ENCODE measurements at places on chromosomes 2 and 18.

DNA sequence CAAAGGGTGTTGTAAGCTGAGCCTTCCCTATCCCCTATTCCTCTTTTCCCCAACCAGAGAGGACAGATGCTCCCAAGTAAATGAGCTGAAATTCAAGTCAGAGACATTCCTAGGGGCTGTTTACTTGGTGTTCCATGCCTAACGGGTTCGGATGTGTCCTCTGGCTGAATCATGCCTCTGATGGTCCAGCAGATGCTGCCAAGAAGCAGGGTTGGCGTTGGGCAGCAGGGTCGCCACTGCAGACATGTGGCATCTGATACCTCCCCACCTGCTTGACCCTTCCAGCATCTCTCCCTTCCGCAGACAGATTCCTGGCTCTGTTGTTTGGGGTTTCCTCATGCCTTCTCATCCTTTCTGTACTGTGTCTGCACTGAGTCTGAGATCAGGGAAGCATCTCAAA is 108.3 kb downstream of the HNRNPLL start:
- DNase-seq: no peak

- no peak for DNase-seq
These were observed 1.1 kb downstream of the NIFK start for GRCh38 chr2:121735518-121736074.

DNA sequence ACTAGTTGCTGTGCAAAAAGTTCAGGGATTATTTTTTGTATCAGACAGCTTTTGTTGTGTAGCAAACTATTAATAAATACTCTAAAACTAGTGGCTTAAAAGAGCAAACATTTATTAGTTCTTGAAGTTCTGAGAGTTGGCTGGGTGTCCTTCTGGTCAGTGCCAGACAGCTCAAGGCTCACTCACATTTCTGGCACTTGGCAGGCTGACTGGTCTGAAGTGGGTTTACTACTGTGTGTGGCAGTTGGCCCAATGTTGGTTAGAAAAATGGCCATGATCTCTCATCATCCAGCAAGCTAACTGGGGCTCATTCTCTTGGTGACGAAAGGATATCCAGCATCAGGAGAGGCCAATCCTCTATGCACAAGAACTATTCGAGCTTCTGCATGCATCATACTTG is 71.4 kb upstream of the ZNF385B start:
- DNase-seq: no peak

GRCh38 chr2:151543876-151544275 is 134.2 kb downstream of the RIF1 start:
- peak; percentile 45 for DNase-seq

DNA sequence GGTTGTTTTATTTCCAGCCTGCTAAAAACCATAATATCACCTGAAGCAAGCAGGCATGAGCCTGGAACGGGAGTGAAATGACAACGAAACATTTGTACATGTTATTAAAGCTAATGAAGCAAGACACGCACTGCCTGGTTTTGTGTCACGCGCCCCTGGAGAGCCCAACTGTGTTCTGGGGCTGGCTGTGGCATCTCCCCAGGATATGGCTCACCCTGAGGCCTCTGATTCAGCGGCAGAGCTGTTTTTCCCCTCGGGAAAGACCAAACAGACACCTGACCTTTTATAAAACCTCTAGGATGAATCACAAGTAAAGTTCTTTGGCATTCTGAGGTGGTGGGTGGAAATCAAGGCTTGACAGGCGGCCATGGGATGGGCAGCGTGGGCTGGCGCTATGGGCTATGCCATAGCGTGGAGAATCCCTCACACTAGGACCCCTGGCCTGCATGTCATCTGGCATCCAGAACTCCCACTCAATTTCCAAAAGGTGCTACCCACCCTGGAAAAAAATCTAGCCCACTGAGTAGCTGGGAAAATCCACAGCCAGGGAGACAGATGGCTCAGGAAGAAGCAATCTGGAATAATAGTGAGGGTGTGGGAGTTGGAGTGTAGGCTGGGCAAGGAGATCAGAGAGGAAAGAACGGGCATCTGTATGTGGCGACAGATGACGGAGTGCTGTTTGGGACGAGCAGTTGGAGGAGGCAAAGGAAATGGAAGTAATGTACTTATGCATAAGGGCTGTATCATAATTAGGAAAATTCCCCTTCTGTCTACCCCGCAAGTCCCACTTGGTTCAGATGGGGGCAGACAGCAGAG is 262.0 kb downstream of the AFF3 start:
- peak; percentile 89 for DNase-seq

DNA sequence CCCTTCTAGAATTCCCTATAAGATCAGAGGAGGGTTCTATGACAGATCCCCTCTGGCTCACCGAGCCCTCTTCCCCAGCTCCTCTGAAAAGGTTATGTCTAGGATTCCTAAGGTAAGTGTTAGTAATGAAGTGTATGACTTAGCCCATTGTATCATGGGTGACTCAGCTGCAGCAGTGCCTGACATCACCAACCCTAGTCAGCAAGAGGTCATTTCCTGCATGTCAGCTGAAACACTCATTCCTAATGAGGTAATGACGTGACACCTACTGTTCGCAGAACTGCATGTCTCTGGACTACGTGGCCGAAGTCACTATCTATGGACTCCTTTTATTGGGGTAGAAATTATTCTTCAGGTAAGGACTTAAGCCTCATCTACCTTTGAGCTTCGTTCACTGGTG is 196.1 kb upstream of the MYT1L start:
- no peak for DNase-seq

GRCh38 chr2:202778217-202778616 is 93.3 kb downstream of the ICA1L start:
- no peak for DNase-seq

DNA sequence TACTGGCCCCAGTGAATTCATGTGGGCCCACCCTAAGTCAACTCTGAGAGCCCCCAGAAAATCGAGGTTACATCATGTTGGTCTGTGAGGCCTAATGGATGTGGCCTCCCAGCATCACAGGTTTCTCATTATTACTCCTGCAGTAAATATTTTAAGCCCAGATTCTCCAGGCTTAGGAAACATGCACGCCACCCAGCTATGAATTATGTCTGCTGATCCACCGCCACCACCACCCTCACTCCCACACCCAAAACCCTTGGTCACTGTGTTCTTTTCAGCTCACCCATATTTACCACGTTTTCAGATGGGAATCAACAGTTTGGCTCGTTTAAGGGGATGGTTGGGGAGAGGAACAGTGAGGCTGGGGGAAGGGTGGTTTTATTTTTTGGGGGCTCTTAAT is 128.6 kb downstream of the NCK2 start:
- DNase-seq: no peak

DNA sequence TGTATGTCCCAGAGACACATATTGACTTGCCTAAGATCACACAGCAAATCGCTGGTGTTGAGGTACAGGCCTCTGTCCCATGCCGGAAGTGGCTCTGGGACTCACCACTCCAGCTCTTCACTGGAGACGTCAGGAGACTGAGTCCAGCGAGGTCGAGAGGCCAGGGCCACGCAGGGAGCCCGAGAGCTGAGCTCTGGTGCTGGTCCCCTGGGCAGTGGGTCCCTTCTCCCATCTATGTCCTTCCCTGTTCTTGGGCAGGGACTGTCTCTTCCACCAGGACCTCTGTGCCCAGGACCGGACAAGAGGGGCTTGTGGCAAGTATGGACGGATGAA is 62.4 kb upstream of the TWIST2 start:
- DNase-seq: peak; percentile 8

DNA sequence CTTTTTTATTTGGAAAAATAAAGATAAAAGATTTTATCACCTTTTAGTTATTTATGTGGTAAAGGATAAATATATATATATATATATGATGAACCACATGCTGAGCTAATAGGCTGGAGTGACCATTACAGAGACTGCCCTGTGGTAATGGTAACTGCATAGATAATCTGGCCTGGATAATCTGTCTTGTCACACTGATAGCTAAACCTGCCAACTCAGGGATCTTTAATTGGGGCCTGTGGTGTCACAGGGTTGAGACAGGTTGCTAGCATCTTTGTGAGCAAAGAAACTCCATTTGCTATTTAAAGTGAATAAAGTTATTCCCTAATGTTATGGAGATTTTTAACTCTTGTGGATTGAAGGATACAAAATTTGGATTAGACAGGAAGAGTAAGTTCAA is 203.0 kb downstream of the PHLPP1 start:
- no peak for DNase-seq

DNA sequence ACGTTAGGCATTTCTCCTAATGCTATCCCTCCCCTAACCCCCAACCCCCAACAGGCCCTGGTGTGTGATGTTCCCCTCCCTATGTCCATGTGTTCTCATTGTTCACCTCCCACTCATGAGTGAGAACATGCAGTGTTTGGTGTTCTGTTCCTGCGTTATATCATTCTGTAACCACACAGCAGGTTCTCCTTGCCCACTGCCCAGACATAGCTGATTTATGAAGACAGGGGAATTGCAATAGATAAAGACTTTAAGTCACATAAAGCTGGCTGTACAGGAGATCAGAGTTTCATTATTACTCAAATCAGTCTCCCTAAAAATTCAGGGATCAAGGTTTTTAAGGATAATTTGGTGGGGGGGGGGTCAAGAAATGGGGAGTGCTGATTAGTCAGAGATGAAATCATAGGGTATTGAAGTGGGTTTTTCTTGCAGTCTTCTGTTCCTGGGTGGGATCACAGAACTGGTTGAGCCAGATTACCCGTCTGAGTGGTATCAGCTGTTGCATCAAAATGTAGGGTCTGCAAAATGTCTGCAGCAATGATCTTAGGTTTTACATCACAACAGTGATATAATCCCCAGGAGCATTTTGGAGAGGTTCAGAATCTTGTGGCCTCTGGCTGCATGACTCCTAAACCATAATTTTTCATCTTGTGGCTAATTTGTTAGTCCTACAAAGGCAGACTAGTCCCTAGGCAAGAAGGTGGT is 392.1 kb upstream of the KCNJ3 start:
- no peak for DNase-seq

GRCh38 chr2:207474863-207475485 is 54.8 kb upstream of the CREB1 start:
- peak; percentile 67 for DNase-seq

- DNase-seq: peak; percentile 31
These were observed 71.2 kb downstream of the SPATS2L start for GRCh38 chr2:200377355-200378336.

GRCh38 chr2:168198476-168199207 is 48.8 kb downstream of the STK39 start:
- peak; percentile 49 for DNase-seq

GRCh38 chr2:179137200-179137759 is 87.3 kb upstream of the CCDC141 start:
- DNase-seq: no peak

DNA sequence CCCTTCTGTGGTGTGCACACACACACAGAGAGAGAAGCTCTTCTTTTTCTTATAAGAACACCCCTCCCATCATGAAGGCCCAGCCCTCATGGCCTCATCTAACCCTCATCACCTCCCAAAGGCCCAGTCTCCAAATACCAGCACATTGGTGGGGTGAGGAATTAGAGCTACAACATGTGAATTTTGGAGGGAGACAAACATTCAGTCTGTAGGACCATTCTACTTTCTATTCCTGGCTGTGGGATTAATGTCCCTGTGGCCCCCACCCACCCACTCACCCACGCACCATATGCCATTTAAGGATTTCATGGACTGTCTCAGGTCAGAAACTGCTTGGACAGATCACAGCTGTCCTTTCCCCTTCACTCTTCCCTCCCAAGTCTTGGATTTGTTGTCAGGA is 190.2 kb downstream of the GBX2 start:
- no peak for DNase-seq

DNA sequence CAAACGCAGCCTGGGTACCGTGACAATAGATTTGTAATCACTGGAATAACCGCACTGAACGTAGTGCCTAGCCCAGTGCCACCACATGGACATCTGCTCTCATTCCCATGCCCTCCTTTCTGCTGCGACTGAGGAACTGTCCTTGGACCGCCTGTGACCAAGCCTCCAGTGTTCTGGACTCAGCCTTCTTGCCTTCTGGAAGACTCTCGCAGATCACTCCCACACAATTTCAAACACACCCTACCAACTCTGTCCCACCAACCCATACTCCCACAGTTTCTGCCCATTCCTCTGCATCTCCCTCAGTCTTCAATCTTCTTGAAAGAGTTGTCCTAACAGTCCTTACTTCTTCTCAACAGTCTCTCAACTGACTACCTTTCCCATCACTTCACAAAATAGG is 2.1 kb downstream of the RNF149 start:
- DNase-seq: no peak

DNA sequence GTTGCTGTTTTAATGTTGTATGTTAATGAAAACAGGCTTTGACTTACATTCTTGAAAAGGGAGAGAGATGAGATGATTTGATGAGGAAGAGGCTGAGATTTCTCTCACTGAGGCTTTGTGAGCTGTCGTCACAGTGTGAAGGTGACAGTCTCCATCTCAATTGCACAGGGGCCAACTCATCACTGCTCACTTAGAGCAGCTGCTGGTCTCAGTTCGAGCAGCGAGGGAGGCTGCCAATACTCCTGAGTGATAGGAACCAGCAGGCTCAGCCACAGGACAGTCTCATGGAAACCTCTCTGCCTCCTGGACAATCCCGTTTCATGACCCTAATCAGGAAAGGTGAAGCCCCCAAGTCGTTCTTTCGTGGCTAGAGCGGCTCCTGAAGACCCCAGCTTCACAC is 170.7 kb upstream of the SOX11 start:
- peak; percentile 3 for DNase-seq

DNA sequence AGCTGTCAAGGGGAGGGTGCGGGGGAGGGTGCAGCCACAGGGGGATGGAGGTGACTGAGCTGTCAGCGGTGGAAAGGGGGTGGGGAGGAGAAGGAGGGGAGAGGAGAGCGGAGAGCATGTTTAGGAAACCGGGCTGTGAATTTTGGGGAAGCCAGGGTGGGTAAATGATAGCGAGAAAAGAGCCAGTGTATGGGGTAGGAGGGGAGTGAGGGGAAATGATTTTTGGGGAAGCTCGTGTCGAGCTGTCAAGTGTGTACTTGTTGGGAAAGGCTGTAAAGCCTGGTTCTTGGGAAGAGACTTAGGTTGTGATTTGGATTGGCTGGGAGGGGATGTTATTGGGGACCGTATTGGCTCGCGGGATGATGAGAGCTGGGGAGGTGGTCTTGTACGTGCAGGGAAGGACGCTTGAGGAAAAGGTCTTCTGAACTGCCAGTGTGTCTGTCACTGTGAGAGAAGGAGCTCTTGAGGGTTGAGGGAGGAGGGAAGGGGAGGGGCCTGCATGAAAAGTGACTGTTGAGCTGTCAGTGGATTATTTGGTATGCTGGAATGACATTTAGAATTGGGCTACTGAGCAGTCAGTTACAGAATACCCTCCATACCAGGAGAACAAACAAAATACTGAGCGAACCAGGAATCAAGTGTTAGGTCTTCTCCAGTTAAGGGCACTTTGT is 1.0 kb downstream of the UBR3 start:
- DNase-seq: peak; percentile 38
